ENCODE measurements at places on chromosomes 12 and 14. TPM values are rescaled to one million over a fixed set of nuclear protein-coding genes. Genes with fewer than 3 reads are reported as not detected.
A peak's percentile ranks its signal among the peaks of the same experiment; 100 is the strongest.

The HOTAIR gene
- not detected for total RNA-seq

The KICS2 gene
- 8.4 TPM for total RNA-seq

The CAPZA3 gene
- total RNA-seq = not detected

The TAS2R7 gene
- total RNA-seq = not detected

The FAM90A1 gene
- total RNA-seq = not detected

The ANO2 gene
- not detected for total RNA-seq

DNA sequence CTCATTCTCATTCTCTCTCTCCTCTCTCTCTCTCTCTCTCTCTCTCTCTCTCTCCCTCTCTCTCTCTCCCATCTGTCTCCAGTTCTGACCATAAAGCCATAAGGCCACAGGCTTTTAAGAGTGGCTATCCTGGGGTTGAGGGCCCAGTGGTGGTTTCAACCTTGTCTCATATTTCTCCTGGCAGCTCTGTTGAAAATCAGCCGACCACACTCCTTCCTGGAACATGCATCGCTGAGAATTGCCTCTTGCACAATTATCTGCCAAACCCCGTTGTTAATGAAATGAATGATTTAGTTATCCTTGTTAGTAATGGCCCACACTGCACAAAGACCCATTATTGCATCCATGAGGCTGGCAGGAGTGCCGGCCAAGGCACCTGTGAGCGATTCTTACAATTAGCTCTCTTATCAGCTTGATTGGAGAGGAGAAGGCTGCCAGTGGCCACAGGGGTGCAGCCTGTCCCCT lies 30.4 kb upstream of the KCNA5 start:
- DNase-seq = no peak

DNA sequence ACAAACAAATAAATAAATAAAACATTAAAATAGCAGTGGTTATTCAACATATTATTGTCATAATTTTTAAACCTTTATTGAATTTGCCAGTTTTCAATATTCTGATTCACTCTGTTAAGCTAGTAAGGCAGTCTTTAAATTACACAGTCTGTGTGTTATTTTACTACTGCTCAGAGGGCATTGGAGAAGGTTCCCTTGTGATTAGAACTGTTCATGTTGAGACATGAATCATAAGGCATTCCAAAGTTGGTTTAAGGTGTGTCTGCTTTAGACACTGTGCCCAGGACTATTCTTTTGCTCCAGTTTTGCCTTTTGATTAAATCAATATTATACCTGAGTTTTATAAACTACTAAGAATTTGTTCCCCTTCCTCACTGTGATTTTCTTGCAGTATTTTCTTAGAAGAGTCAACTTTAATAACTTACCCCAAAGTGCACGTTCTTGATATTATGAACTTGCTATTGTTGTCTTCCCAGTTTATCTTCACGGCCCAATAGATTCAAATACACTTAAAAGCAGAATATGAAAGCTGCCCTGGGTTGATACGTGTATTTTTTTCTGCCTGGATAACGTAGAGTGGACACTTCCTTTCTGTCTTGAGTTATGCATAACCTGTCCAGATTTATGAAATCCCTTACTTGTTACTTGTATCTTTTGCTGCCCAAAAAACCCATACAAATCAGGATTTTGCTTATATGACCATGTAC lies 105.3 kb upstream of the BCAT1 start:
- no peak for DNase-seq

- peak; percentile 37 for DNase-seq
Measured at GRCh38 chr12:117098361-117099217, 627 bp downstream of the TESC start.

GRCh38 chr14:97878206-97878605 lies 1081.0 kb downstream of the VRK1 start:
- DNase-seq = no peak

DNA sequence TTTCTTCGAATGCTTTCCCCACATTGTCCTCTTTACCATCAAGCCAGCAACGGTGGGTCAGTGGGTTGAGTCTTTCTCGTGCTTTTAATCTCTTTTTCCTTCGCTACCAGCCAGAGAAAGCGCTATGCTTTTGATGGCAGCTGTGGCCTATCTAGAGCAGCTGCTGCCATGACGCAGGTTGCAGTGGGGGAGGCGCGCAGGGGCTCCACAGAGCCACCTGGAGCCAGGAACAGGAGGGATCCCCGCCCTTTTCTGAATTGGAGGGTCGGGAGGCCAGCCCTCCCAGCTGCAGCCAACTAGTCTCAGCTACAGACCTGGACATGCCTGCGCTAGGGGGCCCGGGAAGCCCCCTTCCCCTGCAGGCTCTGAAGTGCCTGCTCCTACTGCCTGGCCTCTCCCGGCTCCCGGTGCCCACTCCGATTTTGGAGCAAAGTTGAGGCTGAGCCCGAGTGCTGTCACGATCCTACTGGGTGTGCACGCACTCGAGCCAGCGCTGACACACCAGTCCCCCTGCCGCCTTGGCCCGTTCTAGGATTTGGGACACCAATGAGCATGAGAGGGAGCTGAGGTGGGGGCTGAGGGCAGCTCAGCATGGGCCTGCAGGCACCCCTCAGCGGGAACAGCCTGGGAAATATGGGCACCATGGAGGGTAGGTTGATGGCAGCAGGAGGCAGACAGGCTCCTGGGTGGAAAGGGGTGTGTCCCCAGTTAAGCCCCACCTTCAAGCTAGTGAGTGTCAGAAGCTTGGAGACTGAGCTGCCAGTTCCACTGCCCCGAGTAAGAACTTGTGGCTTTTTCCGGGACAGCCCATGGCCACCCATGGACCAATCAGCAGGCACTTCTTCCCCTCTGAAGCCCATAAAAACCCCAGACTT lies 784.2 kb downstream of the SLC6A15 start:
- no peak for DNase-seq

GRCh38 chr12:27464220-27464554 lies 17.7 kb downstream of the SMCO2 start:
- no peak for DNase-seq

All from activated CD4-positive, alpha-beta T cell treated with anti-CD3 and anti-CD28 coated beads, Interleukin-2, amount 10 ng/mL, durations not matched to agents 7 days and 5 days (primary cell).